Stimulated activated naive CD8-positive, alpha-beta T cell treated with anti-CD3 and anti-CD28 coated beads, Interleukin-15, amount 100 ng/mL, for 72 hours (primary cell): ENCODE measurements at places on chromosomes 1 and 21.
A peak's percentile ranks its signal among the peaks of the same experiment; 100 is the strongest.

DNA sequence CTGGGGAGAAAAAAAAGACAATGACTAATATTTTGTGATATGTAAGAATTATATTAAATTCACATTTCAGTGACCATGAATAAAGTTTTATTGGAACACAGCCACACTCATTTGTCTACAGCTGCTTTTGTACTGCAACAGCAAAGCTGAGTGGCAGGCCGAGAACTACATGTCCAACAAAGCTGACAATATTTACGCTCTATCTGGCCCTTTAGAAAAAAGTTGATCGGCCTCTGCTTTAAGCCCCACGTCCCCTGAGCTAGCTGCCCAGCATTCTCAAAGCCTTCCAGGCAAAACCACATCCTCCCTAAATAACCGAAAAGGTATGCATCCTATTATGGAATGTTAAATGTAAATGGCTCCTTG, 8.6 kb downstream of the SLC2A1 start:
- no peak for DNase-seq

GRCh38 chr1:3217181-3217641, 148.2 kb downstream of the PRDM16 start:
- DNase-seq: no peak

DNA sequence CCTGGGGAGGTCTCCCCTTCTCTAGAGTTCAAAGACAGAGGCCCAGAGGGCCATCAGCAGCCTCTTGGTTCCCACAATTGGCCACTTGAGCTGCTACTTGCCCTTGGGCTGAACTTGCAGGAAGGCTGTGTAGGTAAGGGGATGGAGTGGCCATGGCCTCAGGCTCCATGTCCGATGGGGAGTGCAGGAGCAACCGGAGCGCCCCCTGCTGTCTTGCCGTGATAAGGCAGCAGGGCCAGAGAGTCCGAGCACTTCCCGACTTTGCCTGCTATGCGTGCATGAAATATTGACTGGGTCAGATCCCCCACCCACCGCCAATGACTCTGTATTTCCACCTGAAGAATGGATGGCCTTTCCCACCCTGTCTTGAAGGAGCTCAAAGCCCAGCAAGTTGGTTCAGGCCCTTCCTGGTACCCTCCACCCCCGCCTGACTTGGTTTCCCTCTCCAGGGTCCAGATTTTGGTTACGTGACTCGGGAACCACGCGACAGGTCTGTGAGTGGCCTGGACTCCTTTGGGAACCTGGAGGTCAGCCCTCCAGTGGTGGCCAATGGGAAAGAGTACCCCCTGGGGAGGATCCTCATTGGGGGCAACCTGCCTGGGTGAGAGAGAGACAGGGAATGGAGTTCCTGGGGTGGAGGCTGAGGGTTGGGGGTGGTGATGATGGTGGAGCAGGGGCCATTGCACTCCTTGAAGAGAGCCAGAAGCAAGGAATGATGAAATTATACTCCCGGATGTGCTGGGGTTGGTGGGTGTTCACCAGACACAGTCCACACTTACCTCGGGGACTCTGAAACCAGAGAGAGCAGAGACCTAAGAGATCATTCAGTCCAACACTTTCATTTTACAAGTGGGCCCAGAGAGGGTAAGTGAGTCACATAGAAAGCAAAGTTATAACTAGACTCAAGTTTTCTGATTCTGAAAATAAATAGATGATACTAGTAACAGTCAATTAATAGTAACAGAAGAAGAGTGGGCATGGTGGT, 25.6 kb downstream of the PADI3 start:
- DNase-seq: peak; percentile 48

GRCh38 chr21:33961061-33961460, 45.5 kb upstream of the ATP5PO start:
- DNase-seq: no peak

DNA sequence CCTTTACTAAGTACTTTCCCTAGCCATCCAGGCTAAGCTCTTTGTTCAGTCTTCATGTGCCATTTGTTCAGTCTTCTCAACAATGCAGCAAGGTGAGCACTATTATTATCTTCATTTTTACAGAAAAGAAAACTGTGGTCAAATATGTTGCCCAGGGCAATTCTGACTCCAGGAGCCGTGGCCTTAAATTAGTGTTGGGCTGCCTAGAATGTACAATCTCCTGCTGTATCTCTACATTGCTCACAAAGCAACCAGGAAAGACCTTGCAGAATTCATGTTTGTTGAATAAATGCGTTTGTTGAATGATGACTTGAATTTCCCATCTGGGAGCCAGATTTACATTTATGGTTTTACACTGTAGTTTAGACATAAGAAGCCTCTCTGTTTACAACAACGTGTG, 14.2 kb downstream of the CD101 start:
- DNase-seq: no peak

DNA sequence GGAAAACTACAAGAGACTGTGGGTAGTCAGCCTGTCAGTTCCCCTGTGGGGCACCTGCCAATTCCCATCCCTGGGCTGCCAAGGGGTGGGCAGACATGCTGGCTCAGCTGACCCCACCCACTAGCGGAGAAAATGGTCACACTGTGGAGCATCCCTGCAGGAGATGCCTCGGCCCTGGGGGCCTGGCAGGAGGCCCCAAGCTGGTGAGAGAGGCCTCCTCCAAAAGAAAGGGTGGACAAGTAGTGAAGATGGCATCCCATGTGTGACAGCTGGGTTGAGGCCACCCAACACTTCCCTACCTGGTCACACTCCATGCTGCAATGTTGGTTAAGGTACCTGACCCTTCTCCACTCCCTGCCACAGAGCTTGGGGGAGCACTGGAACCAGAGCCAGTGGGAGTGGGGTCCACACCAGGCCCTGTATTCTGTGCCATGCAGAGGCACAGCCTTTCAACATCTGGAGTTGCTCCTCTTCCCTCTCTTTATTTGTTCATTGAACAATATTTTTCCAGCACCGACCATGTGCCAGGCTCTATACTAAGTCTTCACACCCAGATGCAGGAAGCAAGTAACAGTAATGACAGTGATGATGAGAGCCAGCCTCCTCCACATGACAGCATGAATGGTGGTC, 59.5 kb downstream of the KLHDC7A start:
- no peak for DNase-seq

DNA sequence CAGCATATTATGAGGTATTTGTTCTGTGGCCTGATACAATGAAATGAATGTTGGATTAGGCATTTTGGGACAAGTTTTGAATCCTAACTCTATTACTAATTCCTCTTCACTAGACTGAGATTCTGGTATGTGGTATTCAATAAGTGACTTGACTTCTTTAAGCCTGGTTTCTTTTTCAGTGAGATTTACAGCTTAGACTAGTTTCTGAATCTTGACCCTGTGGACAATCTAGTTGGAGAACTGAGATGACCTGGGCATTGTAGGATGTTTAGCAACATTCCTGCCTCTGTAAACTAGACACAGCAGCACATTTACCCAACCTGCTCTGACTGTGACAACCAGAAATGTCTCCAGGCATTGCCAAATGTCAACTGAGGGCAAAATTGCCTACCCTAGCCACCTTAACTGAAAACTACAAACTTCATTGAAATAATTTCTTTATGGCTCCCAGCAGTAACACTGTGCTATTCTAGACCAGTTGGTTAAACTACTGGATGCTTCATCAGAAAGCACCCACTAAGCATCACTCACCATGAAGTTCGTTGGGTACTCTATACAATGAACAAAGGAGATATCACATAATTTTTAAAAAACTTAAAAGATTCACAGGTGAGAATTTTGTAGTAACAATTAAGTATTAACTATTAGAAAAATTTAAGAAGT, 16.8 kb downstream of the PTPRC start:
- DNase-seq: no peak
